NCI-H524 (cell line): ENCODE measurements at places on chromosomes 12 and 14.

DNA sequence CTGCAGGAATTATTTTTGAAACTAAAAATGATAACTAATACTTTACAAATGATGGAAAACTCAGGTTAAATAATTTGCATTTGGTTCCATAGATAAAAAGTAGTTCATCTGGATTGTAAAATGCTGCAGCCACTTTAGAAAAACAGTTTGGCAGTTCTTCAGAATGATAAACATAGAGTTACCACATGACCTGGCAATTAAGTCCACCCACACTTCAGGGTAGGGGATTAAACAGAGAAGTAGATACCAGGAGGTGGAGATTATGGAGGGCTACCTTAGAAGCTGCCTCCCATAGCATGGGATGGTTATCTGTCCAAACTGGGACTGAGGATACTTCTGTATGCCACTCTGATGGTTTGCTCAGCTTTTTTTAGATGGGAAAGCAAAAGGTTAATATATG is 22.2 kb downstream of the ARF6 start:
- peak; percentile 4 for DNase-seq

DNA sequence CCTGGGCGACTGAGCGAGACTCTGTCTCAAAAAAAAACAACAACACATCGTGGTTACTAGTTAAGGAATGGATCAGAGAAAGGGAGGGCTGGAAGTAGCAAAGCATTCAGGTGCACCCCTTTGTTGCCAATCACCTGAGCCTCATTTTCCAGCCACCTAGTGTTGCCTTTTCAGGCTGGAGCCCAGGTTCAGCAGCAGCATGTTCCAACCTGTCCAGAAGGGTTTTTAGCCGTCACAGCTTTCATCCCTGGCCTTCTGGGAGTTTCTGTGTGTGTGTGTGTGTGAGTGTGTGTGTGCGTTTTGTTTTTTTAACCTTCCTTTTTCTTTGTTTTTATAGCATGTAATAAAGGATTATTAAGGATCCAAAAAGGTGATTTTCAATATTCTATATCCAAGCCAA is 121.1 kb upstream of the ATF1 start:
- no peak for DNase-seq

GRCh38 chr12:118064608-118065007 is 3.6 kb upstream of the WSB2 start:
- DNase-seq = peak; percentile 8

GRCh38 chr14:91019673-91020072 is 40.8 kb downstream of the RPS6KA5 start:
- DNase-seq = no peak

GRCh38 chr14:100102156-100102785 is 37.0 kb downstream of the EVL start:
- DNase-seq = no peak

GRCh38 chr14:22422238-22422637 is 166.8 kb downstream of the DAD1 start:
- no peak for DNase-seq

GRCh38 chr12:46386877-46387629 is 14.5 kb upstream of the SLC38A2 start:
- no peak for DNase-seq

DNA sequence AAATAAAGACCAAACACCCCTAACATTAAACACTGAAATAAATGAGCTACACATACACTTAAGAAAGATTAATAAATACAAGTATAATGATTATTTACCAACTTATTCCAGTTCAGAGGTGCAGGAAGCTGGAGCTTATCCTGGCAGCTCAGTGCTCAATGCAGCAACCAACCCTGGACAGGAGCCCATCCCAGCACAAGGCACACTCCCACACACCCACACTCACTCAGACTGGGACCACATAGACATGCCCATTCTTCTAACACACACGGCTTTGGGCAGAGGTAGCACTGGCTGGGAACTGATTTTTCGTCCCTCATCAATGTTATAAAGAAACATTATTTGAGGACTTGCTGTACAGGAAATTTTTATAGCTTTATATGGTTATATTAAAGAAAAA is 797.4 kb downstream of the RPS29 start:
- no peak for DNase-seq

DNA sequence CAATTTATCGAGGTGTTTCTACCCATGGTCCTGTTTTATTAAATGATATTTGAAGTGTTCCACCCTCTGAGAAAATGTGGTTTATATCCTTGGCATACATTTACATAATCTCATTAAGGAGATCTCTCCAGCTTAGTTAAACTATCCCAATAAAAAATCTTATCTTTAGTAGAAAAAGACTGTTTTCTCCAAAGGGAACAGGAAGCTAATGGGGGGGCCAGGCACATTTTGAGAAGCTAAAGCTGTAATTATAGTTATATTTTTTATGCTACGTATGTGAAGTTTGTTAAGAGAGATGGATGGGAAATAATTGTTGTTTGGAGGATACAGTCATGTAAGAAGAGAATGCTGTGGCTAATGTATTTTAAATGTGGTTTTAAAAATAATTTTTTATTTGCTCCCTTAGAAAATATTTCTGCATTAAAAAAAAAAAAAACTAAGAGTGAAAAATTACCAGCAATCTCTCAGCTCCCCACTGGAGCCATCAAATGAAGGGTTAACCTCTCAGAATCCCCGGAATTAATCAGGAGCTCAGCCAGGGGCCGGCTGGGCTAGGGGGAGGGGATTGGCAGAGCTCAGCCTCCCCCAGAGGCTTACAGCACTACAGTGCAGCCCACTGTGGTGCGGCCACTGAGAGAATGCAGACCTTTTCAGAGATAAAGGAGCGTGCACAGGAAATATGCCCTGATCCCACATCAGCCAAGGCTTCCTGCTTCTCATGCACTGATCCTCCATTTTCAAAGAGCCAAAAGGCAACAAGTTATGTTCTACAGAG is 185.8 kb downstream of the EGLN3 start:
- peak; percentile 92 for DNase-seq
